ENCODE measurements at places on chromosomes 4 and X. TPM values are rescaled to one million over a fixed set of nuclear protein-coding genes. Genes with fewer than 3 reads are reported as not detected.

Gene TLR6
- total RNA-seq = 0.44 TPM

DNA sequence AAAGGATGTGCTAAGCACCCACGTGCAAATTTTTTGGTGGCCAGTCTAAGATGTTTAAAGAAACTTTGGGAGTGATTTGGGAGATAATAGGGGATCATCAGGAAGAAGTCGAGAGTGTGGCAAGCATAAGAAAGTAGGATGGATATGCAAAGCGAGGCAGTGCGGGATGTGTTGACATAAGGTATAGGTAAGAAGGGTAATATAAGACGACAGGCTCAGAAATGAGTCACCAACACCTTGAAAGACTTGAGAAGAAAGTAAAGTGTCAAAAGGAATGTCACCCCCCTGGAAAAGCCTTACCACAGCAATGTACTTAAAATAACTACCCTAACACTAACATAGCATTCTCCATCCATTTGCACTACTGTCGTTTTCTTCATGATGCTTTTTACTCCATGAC, 69.8 kb upstream of the BMP2K start:
- no peak for DNase-seq

DNA sequence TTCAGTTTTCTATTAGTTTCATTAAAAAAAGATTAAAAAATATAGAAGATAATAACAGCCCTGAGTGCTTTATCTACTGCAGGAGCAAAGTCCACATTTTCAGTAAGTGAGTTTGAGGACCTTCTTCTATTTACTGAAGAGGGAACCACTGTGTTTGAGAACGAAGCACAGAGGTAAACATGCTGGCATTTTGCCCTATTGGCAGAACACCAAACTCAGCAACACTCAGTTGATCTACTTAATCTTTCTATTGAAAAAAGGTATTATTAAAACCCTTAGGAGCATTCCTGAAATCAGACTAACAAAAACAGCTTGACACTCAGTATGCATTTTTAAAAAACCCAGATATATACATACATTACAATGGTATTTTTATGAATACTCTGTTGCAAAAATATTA, 1496.7 kb downstream of the TECRL start:
- no peak for DNase-seq

GRCh38 chr4:184347251-184348239, 126.8 kb downstream of the IRF2 start:
- DNase-seq = peak; percentile 77

Data from colonic mucosa (tissue), 4 donors.